ENCODE measurements at places on chromosomes 2 and 18. TPM values are rescaled to one million over a fixed set of nuclear protein-coding genes. Genes with fewer than 3 reads are reported as not detected.

GRCh38 chr18:79857082-79857671, 59.4 kb downstream of the KCNG2 start:
- peak overlapping the region; percentile 72 for H3K27ac ChIP-seq
- no peaks in the 10 kb centered on the region for H3K36me3 ChIP-seq
- no peak overlapping the region for H3K4me3 ChIP-seq
- H3K4me1 ChIP-seq = peaks cover 18% of the 10 kb centered on the region
- H3K27me3 ChIP-seq = no peaks in the 10 kb centered on the region
- peak; percentile 67 for DNase-seq

GRCh38 chr18:45667056-45667736, 51.9 kb downstream of the SLC14A2 start:
- H3K4me1 ChIP-seq = no peaks in the 10 kb centered on the region
- no peaks in the 10 kb centered on the region for H3K36me3 ChIP-seq
- no peak for DNase-seq
- no peak overlapping the region for H3K27ac ChIP-seq
- no peaks in the 10 kb centered on the region for H3K27me3 ChIP-seq
- H3K4me3 ChIP-seq = no peak overlapping the region

DNA sequence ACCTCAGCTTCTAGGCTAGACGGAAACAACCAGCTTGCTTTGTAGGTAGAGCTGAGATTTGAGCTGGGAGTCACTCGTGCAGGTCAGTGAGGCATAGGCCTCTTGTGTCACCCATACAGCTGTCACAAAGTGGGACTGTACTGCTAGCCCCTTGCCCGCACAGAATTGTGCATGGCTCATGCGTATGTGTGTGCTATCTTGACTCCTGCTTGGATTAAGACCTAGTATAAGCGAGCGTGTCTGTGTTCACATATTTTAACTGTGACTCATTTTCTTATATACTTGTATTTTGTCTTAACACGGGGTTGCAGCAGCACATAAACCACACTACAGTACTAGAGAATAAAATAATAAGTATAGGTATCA, 20.1 kb downstream of the CEP68 start:
- DNase-seq = no peak
- H3K36me3 ChIP-seq = peaks cover 74% of the 10 kb centered on the region
- H3K4me3 ChIP-seq = no peak overlapping the region
- peaks cover 20% of the 10 kb centered on the region for H3K4me1 ChIP-seq

The PLA2R1 gene
- total RNA-seq = 3.8 TPM

All from muscle of leg (tissue), 16 donors.